Ovary (tissue), 10 donors: ENCODE measurements at places on chromosomes 1 and 21.

DNA sequence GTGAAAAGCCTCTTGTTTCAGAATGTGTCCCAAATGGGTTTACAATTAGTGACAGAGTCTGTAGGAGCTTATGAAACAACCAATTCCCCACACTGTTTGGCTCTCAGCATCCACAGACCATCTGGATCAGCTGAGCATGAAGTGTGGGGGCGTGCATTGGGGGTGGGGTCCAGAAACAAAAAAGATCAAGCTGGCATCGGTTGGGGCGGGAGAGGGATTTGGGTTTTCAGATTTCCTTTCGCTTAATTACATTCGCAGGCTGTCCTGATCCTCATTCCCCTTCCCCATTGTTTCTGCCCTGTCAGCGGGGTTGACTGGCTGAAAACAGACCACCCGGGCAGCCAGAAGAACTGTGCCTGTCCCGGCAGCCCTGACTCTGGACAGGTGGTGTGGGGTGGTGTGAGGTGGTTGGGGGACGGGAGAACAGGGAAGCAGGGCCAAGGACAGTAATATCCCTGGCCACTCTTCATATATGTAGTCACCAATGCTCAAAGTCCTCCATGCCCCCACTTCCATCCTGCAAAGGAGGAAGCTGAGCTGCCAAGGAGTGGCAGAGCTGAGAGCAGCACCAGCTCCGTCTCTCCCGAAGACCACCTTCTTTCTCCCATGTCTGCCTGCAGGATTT is 92.0 kb downstream of the IER5 start:
- DNase-seq: no peak

DNA sequence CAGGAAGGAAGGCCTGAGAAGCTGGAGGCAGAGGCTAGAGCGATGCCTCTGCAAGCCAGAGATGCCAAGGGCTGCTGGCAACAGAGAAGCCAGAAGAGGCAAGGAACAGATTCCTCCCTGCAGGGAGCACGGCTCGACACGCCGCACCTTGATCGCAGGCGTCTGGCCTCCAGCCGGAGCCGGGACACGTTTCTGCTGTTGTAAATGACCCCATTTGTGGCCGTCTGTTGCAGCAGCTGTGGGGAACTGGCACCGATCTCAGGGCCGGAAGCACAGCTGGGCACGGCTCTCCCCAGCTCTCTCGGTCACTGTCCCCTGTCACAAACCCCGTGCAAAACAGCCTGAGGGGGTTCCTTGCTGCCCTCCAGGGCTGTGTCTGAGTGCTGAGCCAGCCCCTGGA is 59.6 kb downstream of the SIK1 start:
- no peak for DNase-seq

DNA sequence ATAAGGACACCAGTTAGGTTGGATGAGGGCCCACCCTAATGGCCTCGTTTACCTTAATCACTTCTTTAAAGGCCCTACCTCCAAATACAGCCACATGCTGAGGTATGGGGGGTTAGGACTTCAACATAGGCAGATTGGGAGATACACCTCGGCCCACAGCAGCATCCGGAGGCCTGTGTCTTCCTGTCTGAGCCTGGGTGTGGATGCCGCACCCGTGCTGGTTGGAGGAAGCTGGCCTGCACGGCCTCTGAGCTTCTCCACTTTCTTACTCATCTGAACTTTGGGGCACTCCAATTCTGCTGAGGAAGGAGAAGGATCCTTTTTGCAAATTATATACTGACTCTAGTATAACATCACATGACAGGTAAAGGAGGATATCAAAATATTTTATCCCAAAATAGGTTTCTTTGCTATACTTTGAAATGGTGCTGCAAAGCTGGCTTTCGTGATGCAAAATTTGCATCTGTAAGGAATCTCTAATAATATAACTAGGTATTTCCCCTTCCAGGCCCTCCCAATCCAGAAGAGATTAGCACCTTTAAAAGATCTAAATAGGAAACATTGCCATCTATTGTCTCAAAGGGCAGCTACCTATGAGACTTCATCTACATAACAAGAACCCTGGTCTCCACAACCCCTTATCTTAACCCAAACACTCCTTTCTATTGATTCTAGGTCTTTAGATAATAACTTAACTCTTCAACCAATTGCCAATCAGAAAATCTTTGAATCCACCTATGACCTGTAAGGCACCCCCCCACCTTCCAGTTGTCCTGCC is 247.6 kb downstream of the KCNJ6 start:
- DNase-seq: no peak

DNA sequence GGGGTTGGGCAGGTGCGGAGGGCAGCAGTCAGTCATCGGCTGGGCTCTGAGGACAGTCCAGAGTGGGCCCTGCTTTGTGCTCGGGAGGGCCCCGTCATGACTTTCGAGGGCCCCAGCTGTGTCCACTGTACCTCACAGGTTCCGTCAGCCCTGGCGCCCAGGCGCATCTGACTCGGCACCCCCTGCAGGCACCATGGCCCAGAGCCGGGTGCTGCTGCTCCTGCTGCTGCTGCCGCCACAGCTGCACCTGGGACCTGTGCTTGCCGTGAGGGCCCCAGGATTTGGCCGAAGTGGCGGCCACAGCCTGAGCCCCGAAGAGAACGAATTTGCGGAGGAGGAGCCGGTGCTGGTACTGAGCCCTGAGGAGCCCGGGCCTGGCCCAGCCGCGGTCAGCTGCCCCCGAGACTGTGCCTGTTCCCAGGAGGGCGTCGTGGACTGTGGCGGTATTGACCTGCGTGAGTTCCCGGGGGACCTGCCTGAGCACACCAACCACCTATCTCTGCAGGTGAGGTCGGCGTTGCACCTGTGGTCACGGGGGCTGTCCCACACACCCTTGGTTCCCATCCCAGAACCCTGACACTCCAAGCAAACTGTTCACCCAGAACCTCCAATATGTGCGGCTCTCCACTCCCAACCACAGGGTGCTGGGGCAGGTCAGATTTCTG is 7.8 kb downstream of the PODN start:
- peak; percentile 26 for DNase-seq

- no peak for DNase-seq
Observed at GRCh38 chr1:241479294-241479693, 40.3 kb downstream of the FH start.

DNA sequence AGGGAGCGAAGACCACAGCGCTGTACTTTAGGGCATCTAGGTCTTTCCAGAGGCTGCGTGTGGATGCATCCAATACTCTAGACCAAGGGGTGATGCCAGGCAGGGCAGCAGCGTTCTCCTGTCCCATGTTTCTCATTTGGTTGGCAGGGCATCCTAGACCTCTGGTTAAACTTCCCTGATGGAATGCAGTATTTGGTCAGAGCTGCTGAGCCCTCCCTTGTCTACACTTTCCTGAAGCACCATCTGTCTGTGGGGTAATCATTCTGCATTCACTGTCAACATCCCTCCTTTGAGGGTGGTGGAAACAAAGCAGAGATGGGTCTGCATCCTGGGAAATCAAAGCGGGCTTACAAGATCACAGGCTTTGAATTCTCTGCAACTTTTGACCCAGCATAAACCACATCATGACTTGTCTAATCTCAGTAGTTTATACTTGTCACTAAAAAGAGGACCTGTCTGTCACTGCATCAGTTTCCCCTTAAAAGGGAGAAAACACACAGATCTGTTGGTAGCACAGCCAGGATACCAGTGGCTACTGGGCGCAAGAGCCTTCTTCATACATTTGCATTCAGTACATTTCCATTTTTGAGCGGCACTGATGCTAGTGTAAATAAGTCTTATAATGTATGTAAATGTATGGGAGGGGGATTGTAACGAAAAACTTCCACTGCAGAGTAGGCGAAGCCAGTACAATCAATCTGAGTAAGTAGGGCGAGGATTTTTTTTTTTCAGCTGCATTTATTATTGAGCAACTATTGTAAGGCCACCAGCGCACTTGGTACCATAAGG is 106.3 kb downstream of the GALNT2 start:
- DNase-seq: no peak

GRCh38 chr21:27244776-27245175 is 277.9 kb upstream of the ADAMTS5 start:
- no peak for DNase-seq

GRCh38 chr1:223189903-223190724 is 47.1 kb upstream of the TLR5 start:
- DNase-seq: no peak

DNA sequence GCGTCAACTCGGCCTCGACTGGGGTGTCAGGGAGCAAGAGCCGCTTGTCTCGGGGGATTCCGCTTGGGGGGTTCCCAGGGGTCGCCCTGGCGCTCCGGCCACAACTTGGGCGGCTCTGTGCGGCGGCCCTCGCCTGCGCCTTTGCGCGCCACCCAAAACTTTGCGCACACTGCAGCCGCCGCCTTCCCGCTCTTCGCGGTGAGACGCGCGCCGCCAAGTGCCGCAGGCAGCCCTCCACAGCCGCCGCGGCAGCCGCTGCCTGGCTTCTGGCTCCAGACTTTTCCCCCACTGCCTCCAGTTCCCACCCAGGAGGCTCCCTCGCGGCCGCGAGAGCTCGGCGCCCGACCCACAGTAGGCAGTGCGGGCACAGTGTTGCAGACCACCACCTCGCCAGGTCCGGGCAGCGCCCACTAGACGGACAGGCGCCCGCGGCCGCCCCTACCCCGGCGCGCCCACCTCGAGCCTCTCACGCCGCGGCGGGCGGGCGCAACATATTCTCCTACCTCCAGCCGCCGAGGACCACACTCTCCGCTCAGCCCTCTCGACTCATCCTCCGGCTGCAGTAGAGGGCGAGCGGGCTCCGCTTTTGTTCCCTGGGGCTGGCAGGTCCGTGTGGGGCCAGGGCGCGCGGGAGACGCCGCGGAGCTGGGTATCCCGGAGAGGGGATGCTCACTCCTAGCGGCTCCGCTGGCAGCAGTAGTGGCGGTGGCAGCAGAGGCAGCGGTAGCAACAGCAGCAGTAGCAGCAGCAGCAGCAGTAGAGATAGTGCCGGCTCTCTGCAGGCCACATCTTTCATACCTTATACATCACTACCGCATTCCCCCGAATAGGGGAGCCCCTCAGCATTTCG is 296.6 kb downstream of the OMA1 start:
- DNase-seq: peak; percentile 43

- DNase-seq: no peak
Observed at GRCh38 chr1:27058966-27059669, 46.5 kb upstream of the TENT5B start.

DNA sequence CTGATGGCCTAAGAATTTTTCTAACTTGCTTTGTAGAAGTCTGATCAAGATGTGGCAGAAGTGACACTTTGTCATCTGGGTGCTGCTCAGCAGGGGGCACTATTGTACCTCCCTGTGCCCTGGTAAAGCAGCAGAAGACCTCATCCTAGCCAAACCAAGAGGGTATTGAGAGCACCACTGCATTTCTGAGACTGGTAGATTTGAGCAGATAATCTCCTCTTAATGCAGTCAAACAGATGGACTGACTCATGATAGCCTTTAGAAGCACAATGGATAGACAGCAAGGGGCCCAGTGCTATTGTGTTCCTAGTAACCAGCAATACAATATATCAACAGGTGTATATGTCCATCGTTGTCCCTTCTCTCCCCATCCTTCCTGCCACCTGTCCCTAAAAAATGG is 5.7 kb downstream of the TPM3 start:
- no peak for DNase-seq

DNA sequence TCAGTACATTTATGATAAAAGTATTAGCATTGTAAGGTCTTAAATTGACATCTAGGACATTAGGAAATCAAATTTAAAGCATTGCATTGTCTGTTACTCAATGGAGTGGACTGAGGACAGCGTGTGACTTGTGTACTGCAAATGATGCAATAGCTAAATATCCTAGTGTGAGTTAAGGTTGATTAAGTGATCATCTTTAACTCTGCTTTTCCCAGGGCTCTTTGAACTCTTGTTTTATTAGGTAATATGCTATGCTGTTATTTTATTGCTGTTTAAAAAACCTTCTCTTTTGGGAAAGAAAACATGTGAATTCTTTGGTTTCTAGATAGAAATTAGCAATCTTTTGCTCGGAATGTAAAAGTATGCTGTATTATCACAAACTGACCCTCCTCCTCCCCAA is 38.6 kb downstream of the NFIA start:
- DNase-seq: no peak

- DNase-seq: no peak
Observed at GRCh38 chr1:68493193-68493592, 3.7 kb downstream of the DEPDC1 start.

GRCh38 chr1:201266774-201267173 is 16.5 kb upstream of the PKP1 start:
- DNase-seq: no peak

DNA sequence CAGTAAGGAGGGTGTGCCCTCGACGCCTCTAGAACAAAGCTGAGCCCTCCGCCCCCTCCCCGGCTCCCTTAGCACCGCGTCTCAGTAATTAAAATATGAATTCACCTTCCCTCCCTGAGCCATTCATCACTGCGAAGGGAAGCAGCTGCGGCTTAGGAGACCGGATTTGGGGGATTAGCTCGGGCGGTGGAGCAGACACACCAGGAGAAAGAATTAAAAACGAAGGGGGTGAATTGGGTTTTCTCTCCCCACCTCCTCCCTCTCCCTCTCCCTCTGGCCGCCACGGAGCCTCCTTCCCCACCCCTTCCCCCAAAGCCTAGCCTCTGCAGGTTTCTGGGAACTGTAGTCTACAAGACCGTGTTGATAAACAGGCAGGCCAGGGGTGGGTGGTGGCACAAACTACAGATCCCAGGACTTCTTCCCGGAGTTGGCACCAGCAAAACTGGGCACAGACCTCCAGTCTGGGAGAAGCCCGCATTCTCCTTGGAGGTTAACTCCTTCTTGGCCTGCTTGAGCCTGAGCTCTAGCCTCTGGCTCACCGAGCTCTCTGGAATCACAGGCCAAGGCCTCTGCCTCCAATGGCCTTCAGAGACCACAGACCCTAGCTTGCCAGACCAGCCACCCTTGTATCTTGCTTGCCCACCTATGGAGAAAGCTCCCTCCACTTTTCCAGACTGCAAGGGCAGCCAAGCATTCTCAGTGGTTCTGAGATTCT is 10.8 kb downstream of the BLACAT1 start:
- DNase-seq: peak; percentile 75

DNA sequence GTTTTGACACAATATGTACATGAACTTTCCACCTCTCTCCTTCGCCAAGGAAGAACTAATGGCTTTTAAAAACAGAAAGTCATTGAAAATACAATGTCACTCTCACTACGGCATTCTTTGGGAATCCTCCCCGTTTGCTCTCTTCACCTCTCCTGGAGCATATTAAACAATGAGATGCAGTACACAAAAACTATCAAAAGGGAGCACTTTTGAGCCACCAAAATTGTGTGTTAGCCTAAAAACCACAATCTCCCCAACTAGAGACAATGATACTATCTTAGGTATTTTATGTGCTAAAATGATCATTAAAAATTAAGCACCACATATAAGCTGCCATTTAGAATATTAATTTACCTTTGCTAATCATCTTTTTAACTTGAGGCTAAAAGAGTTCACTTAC is 425.5 kb downstream of the KCTD3 start:
- DNase-seq: no peak

DNA sequence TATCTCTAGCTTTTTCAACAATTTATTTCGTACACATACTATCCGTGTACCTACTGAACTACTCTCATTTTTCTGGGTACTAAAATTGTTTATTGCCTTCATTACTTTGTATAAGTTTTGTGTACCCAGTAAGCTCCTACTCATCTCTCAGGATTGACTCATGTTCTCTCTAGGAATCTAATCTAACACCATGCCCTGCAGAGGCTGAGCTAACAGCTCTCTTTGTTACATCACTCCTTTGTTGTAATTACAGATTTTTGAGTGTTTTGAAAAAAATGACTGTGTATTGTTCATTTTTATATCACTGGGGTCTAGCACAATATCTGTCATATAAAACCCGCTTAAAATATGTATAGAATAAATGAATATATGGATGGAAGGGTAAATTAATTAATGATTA is 167.1 kb downstream of the ATP6V1G3 start:
- no peak for DNase-seq
